ENCODE measurements at places on chromosomes 2 and 18. TPM values are rescaled to one million over a fixed set of nuclear protein-coding genes. Genes with fewer than 3 reads are reported as not detected.

- H3K4me1 ChIP-seq: no peaks in the 10 kb centered on the region
- H3K4me3 ChIP-seq: no peak overlapping the region
- H3K36me3 ChIP-seq: no peaks in the 10 kb centered on the region
- no peak overlapping the region for H3K27ac ChIP-seq
Observed at GRCh38 chr2:61645911-61646310, 107.8 kb upstream of the XPO1 start.

Gene ZNF521
- not detected for total RNA-seq

Gene RNASEH1
- total RNA-seq: 23.0 TPM

- DNase-seq: peak; percentile 49
- H3K27ac ChIP-seq: no peak overlapping the region
- H3K4me3 ChIP-seq: no peak overlapping the region
- peaks cover 3% of the 10 kb centered on the region for H3K27me3 ChIP-seq
- no peaks in the 10 kb centered on the region for H3K36me3 ChIP-seq
- H3K4me1 ChIP-seq: peaks cover 17% of the 10 kb centered on the region
Observed at GRCh38 chr2:170354855-170355780, 177.2 kb downstream of the MYO3B start.

DNA sequence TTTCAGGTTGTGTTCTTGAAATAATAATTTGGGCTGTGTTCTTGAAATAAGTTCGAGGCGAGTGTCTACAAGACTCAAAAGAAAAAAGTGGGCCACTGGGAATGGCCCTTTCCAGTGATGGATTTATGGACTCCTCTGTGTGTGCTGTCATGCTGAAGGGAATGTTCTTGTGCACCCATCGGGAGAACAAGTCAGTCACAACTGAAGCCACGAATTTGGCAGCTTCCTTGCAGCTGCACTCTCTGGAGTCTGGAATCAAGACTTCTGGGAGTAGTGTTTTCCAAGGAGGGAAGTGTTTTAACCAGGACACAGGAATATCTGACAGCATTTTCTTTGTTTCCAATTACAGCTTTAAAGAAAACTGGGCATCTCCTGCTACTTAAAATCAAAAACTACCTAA lies 620 bp downstream of the SLC14A1 start:
- no peak overlapping the region for H3K4me3 ChIP-seq
- H3K27me3 ChIP-seq: peaks cover 5% of the 10 kb centered on the region
- DNase-seq: no peak

Gene PRSS56
- total RNA-seq: not detected

- peak overlapping the region; percentile 96 for H3K27ac ChIP-seq
- peaks cover 66% of the 10 kb centered on the region for H3K36me3 ChIP-seq
- peak overlapping the region; percentile 65 for H3K4me3 ChIP-seq
- H3K4me1 ChIP-seq: peaks cover 77% of the 10 kb centered on the region
- H3K27me3 ChIP-seq: no peaks in the 10 kb centered on the region
- peak; percentile 71 for DNase-seq
Observed at GRCh38 chr2:105749583-105750400, 5.1 kb downstream of the NCK2 start.

DNA sequence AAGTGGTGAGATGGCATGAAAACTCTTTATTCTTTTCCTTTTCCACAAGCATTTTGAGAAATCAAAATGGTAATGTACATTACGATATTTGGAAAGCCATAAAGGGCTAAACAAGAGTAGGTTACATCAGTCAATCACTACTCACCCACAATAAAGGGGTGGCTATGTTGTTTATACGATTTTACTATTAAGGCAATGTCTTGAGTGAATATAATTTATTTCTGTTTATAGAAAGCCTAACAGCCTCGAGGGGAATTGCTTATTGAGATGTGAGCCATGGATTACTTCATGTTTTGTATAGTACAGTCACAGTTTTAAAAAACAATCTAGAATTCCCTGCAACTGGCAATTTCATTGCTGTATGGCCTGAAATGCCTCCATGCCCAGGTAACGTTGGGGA lies 237.5 kb upstream of the RBBP8 start:
- no peak for DNase-seq
- no peak overlapping the region for H3K4me3 ChIP-seq
- H3K27me3 ChIP-seq: peaks cover 8% of the 10 kb centered on the region
- no peaks in the 10 kb centered on the region for H3K4me1 ChIP-seq
- no peaks in the 10 kb centered on the region for H3K36me3 ChIP-seq

- peak overlapping the region; percentile 63 for H3K27ac ChIP-seq
- H3K36me3 ChIP-seq: peaks cover 5% of the 10 kb centered on the region
- DNase-seq: peak; percentile 47
- peaks cover 63% of the 10 kb centered on the region for H3K4me1 ChIP-seq
- H3K27me3 ChIP-seq: no peaks in the 10 kb centered on the region
- H3K4me3 ChIP-seq: peak overlapping the region; percentile 68
Observed at GRCh38 chr2:108958002-108958401, 31.0 kb downstream of the EDAR start.

DNA sequence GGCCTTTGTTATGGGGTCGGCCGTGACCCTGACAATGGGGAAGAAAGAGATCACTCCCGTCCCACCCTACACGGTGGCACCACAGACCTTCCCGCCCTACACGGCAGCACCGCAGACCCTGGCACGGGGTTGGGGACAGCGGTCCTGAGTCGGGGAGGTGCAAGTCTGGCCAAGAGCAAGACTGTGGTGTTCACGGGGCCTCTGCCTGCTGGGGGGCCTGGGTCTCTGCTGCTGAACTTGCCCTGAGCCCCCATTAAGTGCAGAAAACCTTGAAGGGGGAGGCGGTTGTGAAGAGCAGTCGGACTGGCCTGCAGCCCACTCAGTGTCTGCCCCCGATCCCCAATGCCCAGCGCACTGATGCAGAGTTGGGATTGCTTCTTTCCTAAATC lies 75.9 kb downstream of the SLC66A2 start:
- H3K36me3 ChIP-seq: no peaks in the 10 kb centered on the region
- no peak overlapping the region for H3K4me3 ChIP-seq
- no peaks in the 10 kb centered on the region for H3K27me3 ChIP-seq
- no peak for DNase-seq
- no peaks in the 10 kb centered on the region for H3K4me1 ChIP-seq

Gene ZNF385B
- total RNA-seq: not detected

GRCh38 chr18:54712306-54712705 lies 116.0 kb upstream of the RAB27B start:
- H3K4me3 ChIP-seq: no peak overlapping the region
- H3K27me3 ChIP-seq: peaks cover 7% of the 10 kb centered on the region
- no peaks in the 10 kb centered on the region for H3K36me3 ChIP-seq
- peaks cover 26% of the 10 kb centered on the region for H3K4me1 ChIP-seq
- no peak overlapping the region for H3K27ac ChIP-seq
- DNase-seq: peak; percentile 38

DNA sequence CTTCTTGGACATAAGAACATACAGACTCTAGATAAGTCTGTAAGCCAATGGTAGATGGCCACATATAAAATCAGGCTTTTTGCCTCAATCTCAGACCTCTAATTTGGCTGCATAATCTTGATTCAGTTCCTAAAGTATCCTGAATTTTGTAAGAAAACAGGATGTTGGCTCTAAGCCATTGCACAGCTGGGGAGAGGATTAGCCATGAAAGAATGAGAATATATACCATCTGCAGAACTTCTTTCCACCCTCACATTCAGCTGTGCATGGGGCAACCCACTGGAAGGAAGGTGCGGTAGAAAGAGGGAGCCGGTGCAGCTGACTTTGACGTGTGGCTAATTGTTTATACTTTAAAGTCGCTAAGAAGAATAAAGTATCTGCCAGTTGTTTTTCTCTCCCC lies 1061.6 kb upstream of the FAM98A start:
- H3K4me1 ChIP-seq: no peaks in the 10 kb centered on the region
- H3K27me3 ChIP-seq: no peaks in the 10 kb centered on the region
- DNase-seq: no peak

Gene GKN2
- not detected for total RNA-seq

Gene DSEL
- total RNA-seq: 0.10 TPM

- H3K4me1 ChIP-seq: no peaks in the 10 kb centered on the region
- H3K27me3 ChIP-seq: no peaks in the 10 kb centered on the region
- H3K27ac ChIP-seq: no peak overlapping the region
- DNase-seq: no peak
Observed at GRCh38 chr18:56844556-56844955, 193.4 kb downstream of the WDR7 start.

- H3K4me3 ChIP-seq: no peak overlapping the region
- no peaks in the 10 kb centered on the region for H3K4me1 ChIP-seq
- no peak overlapping the region for H3K27ac ChIP-seq
- H3K27me3 ChIP-seq: no peaks in the 10 kb centered on the region
- no peak for DNase-seq
Observed at GRCh38 chr2:36185624-36186023, 170.0 kb upstream of the CRIM1 start.

DNA sequence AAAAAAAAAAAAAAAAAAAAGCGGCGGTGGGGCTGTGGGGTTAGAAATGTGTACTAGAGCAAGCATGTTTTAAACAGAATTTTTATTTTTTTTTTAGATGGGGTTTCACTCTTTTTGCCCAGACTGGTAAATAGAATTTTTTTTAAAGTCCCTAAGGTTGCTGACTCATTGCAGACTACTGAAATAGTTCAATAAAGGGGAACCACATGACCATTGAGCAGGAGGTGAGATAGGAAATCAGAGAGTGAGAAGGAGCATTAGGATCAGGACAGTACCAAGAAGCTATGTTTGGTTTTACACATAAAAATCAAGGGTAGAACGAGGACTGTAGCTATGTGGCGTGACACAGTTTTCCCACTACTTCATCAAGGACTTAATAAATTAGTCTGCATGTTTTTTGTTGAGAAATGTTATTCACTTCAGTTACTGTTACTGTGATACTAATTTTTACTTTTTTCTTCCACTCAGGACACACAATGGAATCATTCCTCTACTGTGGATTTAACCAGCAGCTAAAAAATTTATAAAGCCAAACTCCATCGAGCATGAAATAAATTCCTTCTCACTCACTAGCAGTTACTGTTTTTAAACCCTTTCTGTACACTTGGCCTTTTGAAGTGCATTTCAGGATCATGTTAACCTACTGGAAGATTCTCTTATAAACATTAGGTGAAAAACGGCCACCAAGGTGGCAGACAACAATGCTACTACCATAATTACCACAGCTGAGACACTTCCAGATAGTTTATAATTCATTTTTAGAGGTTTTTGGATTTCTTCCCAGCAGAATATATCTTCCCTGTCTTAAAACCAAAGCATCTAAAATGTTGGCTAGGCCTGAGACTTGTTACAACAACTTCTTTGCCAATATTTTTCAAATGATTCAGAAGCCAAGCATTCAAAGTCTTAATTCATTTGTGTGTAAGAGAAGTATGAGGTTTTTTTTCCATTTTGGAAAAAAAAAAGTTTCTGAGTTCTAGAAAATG lies 33.2 kb downstream of the LAMA1 start:
- H3K27ac ChIP-seq: no peak overlapping the region
- DNase-seq: no peak
- no peaks in the 10 kb centered on the region for H3K4me1 ChIP-seq
- no peaks in the 10 kb centered on the region for H3K27me3 ChIP-seq
- H3K4me3 ChIP-seq: no peak overlapping the region

DNA sequence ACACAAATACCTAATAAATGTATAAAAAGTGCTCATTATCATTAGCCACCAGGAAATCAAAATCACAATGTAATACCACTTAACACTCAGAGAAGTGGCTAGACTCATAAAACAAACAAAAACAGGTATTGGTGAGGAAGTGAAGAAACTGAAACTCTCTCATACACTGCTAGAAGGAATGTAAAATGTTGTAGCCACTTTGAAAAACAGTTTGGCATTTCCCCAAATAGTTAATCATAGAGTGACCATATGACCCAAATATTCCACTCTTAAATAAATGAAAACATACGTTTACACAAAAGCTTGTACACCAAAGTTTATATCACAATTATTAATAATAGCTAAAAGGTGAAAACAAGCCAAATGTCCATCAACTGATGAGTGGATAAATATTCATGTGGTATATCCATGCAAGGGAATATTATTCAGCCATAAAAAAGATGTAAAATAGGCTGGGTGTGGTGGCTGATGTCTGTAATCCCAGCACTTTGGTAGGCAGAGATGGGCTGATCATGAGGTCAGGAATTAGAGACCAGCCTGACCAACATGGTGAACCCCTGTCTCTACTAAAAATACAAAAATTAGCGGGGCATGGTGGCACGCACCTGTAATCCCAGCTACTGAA lies 86.2 kb upstream of the COL5A2 start:
- no peak overlapping the region for H3K27ac ChIP-seq
- H3K27me3 ChIP-seq: no peaks in the 10 kb centered on the region
- H3K4me3 ChIP-seq: no peak overlapping the region
- peaks cover 11% of the 10 kb centered on the region for H3K4me1 ChIP-seq
- no peak for DNase-seq
- peaks cover 6% of the 10 kb centered on the region for H3K36me3 ChIP-seq

Gene SERPINB12
- not detected for total RNA-seq

- no peaks in the 10 kb centered on the region for H3K36me3 ChIP-seq
- peaks cover 3% of the 10 kb centered on the region for H3K4me1 ChIP-seq
- no peaks in the 10 kb centered on the region for H3K27me3 ChIP-seq
- H3K27ac ChIP-seq: no peak overlapping the region
- no peak overlapping the region for H3K4me3 ChIP-seq
- DNase-seq: no peak
Observed at GRCh38 chr2:8000870-8001269, 681.0 kb upstream of the ID2 start.

GRCh38 chr2:190179754-190180312 lies 117.3 kb upstream of the MSTN start:
- H3K36me3 ChIP-seq: no peaks in the 10 kb centered on the region
- no peak overlapping the region for H3K27ac ChIP-seq
- DNase-seq: no peak
- H3K4me1 ChIP-seq: peaks cover 7% of the 10 kb centered on the region
- peaks cover 24% of the 10 kb centered on the region for H3K27me3 ChIP-seq

Gene SLC19A3
- not detected for total RNA-seq

Gene RHBDD1
- total RNA-seq: 43.3 TPM

GRCh38 chr18:75104483-75104882 lies 104.5 kb downstream of the PTGR3 start:
- H3K4me1 ChIP-seq: no peaks in the 10 kb centered on the region
- no peaks in the 10 kb centered on the region for H3K36me3 ChIP-seq
- no peaks in the 10 kb centered on the region for H3K27me3 ChIP-seq

Gene TRAPPC12
- total RNA-seq: 44.3 TPM

- no peaks in the 10 kb centered on the region for H3K36me3 ChIP-seq
- H3K27ac ChIP-seq: no peak overlapping the region
- H3K4me3 ChIP-seq: no peak overlapping the region
- H3K27me3 ChIP-seq: no peaks in the 10 kb centered on the region
- no peak for DNase-seq
Observed at GRCh38 chr2:216659276-216659675, 26.1 kb downstream of the IGFBP2 start.

- DNase-seq: no peak
- H3K36me3 ChIP-seq: no peaks in the 10 kb centered on the region
- no peaks in the 10 kb centered on the region for H3K4me1 ChIP-seq
- H3K27ac ChIP-seq: no peak overlapping the region
Observed at GRCh38 chr2:240298117-240298790, 137.2 kb upstream of the GPC1 start.

GRCh38 chr18:12362473-12363174 lies 14.4 kb downstream of the AFG3L2 start:
- H3K4me3 ChIP-seq: no peak overlapping the region
- no peaks in the 10 kb centered on the region for H3K27me3 ChIP-seq
- peaks cover 46% of the 10 kb centered on the region for H3K36me3 ChIP-seq
